ENCODE measurements at places on chromosomes 7 and 10.

GRCh38 chr7:55517191-55517633 lies 55.1 kb downstream of the VOPP1 start:
- DNase-seq, result peak; percentile 37

GRCh38 chr7:29612596-29612995 lies 49.0 kb downstream of the PRR15 start:
- DNase-seq, result no peak

- DNase-seq, result no peak
Observed at GRCh38 chr10:132593389-132593788, 55.8 kb downstream of the INPP5A start.

DNA sequence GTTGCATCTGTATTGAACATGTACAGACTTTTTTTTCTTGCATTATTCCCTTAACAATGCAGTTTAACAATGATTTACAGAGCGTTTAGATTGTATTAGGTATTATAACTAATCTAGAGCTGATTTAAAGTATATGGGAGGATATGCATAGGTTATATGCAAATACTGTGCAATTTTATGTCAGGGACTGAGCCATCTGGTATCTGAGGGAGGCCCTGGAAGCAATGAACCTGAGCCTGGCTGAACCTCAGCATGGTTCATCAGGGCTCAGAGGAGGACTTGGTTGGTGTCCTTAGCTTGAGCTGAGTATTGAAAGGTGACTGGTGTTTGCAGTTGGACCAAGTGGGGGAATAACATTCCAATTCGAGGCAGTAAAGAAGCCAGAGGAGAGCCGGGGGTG lies 4.8 kb downstream of the ADCK2 start:
- DNase-seq, result no peak

- DNase-seq, result no peak
Observed at GRCh38 chr10:10796774-10797415, 220.8 kb upstream of the CELF2 start.

GRCh38 chr7:102413091-102413490 lies 16.9 kb downstream of the PRKRIP1 start:
- DNase-seq, result no peak

DNA sequence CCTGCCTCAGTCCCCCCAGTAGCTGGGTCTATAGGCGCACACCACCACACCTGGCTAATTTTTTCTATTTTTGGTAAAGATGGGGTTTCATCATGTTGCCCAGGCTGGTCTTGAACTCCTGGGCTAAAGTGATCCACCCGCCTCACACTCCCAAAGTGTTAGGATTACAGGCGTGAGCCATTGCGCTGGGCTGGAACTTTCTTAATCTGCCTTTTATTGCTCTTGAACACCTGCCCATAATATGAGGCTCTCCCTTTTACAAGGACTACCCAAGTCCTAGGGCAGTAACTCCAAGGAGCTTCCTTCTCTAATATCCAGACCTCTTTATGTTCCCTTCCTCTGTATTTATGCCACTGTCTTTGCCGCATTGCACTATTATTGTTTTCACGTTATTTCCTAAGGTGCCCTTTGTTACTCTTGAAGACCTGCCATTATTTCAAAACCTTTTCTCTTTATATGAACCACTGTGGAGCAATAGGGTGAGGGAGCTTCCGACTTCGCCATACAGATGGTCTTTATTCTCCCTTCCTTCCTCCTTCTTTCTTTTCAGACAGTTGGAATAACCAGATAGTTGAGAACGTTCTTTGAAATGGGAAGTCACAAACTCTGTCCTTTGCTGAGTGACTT lies 36.3 kb upstream of the TCF7L2 start:
- no peak for DNase-seq

DNA sequence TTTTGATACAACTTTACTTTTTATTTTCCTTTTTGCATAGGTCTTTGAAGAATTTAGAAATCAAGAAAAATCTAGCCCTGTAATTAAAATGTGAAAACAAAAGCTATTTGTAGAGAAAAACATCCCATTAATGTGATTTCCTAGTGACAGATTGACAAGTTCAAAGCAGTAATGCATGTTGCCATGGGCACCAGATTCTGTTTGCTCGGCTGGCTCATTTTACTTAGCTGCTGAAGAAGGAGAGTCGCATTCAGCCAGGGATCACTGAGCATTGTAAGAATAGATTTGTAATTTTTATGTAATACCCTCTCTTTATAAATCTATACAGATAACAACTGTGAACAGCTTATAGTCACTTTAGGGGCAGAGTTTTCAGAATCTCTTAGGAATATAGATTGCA lies 28.5 kb downstream of the DNAJB9 start:
- no peak for DNase-seq
